ENCODE measurements at places on chromosomes 12 and 14.

- peak; percentile 69 for DNase-seq
These were observed 164.6 kb downstream of the TMEM117 start for GRCh38 chr12:44000309-44000952.

DNA sequence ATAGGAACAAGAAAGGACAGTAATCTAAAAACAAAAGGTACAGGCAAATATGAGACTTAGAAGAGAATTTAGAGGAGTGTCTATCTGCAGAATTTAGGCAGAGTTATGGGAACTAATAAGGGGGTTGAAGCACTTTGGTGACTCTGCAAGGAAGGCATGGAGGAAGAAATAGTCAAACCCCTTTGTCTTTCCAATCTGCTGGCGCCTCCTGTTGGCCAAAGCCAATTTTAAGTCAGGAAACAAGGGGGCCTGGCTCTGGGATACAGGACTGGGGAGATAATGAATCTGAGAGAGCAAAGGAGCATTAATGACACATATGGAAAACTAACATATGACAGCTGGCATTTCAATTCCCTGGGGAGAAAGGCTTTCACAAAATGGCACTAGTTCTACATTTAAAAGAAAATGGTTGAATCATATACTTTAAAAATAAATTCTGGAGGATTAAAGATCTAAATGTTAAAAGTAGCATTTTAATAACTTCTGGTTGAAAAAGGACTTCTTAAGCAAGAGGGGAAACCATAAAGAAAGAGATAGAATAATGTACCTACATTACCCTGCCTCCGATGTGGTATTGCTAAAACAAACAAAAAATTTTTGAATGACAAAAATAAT lies 48.5 kb upstream of the CSRP2 start:
- DNase-seq, result no peak

DNA sequence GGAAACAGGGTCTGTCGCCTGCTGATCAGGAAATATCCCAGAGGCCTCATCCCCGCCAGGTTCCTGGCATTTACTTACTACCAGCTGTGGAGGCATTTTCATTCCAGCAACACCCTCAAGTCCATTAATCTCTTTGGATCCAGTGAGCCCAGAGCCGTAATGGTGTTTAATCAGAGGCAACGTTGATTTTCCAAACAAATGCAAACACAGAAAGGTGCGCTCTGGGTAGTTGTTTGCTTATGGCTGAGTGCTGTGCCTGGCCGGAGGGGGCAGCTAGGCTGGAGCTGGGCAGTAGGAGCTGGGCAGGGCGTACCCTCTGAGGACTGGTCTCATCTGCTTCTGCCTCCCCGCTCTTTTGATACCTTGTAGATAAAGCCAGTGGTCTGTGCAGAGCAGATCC lies 110.6 kb downstream of the ADCK1 start:
- DNase-seq, result no peak

GRCh38 chr14:68587931-68588330 lies 204.9 kb downstream of the ZFP36L1 start:
- no peak for DNase-seq

GRCh38 chr14:103746701-103747100 lies 31.1 kb downstream of the ZFYVE21 start:
- no peak for DNase-seq

DNA sequence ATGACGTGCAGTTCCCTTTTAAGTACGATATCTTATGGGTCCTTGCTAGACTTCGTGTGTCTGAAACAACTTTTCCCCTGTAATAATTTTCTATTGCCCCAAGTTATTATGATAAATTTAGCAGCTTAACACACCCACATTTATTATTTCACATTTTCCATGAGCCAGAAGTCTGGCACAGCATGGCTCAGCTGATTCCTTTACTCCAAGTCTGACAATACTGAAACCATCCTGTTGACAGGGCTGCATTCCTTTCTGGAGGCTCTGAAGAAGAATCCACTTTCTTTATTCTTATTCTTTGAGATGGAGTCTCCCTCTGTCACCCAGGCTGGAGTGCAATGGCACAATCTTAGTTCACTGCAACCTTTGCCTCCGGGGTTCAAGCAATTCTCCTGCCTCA lies 80.9 kb downstream of the DENND5B start:
- no peak for DNase-seq

GRCh38 chr12:49028666-49029275 lies 10.2 kb upstream of the PRKAG1 start:
- DNase-seq, result no peak

DNA sequence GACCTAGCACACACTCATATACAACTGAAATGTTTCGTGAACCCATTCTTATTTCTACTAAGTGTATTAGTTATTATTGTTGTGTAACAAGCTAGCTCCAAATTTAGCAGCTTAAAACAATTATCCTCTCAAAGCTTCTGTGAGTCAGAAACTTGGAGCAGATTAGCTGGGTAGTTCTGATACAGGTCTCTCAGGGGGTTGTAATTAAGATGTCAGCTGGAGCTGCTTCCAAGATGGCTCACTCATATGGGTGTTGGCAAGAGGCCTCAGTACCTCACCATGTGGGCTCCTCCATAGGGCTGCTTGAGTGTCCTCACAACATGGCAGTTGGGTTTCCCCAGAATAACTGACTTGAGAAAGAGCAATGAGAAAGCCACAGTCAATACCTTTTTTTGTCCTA lies 9.8 kb downstream of the GPR135 start:
- no peak for DNase-seq

DNA sequence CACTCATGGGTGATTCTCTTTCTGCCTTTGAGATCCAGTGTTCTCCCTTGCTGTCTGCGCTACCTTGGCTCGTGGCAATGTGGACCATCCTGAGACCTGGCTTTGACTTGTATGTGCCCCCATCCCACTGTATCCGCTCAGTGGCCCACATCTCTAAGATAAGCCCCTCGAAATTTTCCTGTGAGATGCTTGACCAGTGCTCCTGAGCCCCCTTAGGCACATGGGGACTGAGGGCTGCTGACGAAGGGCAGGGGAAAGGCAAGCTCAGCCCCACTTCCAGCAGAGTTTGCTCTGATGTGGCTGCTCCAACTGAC lies 1.5 kb upstream of the NINJ2 start:
- DNase-seq, result no peak

DNA sequence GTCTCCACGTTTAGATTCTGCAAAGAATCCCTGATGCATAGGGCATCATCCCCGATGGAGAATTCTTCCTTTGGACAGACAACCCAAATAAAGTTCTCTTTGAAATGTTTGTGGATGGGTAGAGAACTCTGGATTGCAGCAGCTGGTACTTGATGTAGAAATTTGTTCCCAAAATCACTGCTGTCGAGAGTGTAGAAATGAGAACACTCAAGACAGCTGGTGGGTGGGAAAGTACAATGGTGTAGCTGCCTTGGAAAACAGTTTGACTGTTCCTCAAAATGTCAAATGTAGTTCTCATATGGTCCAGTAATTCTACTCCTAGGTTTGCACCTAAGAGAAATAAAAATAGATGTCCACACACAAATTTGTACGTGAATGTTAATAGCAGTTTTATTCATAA lies 671.5 kb upstream of the TMEM132C start:
- DNase-seq, result no peak

- no peak for DNase-seq
These were observed 32.9 kb upstream of the IGF1 start for GRCh38 chr12:102513272-102513671.

DNA sequence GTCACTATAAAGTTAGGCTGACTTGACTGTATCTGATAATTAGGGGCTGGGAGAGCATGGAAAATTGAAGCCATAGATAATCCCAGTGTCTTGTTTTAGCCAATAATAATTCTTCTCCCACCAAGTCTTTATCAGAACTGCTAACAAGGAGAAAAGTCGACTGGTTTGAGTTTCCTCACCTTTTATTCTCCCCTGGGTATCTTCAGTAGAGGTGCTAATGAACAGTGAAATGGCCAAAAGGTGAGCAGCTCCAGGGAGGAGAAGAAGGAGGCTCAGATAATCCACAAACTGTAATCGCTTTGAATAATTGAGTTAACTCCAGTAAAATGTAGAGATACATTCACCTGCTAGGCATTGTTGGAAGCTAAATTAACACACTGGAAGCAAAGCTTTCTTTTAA lies 72.6 kb downstream of the ETV6 start:
- no peak for DNase-seq

DNA sequence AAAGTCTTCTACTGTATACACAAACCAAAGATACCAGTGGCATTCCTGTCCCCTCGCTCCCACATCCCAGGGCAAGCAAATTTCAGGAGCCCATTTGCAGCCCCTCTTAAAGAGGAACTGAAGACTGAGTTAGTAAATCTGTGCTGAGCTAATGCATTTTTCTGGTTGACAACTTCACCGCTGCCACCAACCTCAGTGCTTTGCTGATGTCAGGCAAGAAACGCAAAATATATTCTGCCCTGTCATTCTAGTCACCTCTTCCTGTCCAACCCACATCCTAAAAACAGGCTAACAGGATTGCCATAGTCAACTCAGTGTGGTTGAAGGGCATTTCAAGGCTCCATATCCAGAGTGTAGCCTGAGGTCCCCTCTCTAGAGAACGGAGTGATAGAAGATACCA lies 59.4 kb upstream of the FICD start:
- DNase-seq, result no peak

DNA sequence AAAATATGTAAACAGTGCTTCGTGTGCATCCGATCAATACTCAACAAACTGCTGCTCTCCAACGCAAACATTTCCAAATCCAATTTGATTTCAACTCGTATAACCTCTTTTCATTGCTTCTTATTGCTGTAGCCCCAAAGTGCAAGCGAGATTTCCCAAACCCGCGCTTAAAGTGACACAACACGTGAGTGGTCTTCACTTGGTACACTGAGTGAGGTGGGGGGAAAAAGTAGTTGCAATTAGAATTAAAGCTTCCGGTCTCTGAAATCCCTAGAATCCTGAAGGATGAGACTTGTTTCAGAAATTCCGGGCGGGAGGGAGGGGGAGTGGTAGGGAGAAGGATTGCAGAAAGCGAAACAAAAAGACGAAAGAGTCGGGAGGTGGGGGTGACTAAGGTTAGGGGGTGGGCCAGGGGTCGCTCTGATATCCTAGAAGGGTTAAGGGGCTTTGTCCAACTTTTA lies 387.5 kb downstream of the BCAT1 start:
- no peak for DNase-seq

- no peak for DNase-seq
These were observed 161.9 kb upstream of the PLEKHG7 start for GRCh38 chr12:92540782-92541423.

- no peak for DNase-seq
These were observed 1.1 kb downstream of the TAOK3 start for GRCh38 chr12:118371321-118372282.

DNA sequence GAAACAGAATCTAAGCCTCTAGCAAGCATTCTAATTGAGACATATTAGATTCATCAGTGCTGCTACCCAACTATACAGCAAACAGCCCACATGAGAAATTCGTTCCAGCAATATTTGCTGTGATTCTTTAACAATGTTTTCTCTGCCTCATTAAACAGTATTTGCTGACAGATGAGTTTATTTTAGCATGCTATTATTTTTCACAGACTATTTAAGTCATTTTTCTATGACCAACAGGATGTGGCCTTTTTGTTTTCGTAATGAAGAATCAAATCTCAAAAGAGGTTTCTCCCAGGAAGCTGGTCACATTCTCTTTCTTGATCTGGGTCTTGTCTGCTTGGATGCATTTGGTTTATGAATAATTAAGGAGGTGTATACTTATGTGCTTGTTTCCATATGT lies 23.2 kb upstream of the SERPINA12 start:
- DNase-seq, result no peak

GRCh38 chr14:50027816-50028215 lies 88.6 kb downstream of the VCPKMT start:
- no peak for DNase-seq

GRCh38 chr12:1130164-1130563 lies 139.1 kb downstream of the ERC1 start:
- no peak for DNase-seq

DNA sequence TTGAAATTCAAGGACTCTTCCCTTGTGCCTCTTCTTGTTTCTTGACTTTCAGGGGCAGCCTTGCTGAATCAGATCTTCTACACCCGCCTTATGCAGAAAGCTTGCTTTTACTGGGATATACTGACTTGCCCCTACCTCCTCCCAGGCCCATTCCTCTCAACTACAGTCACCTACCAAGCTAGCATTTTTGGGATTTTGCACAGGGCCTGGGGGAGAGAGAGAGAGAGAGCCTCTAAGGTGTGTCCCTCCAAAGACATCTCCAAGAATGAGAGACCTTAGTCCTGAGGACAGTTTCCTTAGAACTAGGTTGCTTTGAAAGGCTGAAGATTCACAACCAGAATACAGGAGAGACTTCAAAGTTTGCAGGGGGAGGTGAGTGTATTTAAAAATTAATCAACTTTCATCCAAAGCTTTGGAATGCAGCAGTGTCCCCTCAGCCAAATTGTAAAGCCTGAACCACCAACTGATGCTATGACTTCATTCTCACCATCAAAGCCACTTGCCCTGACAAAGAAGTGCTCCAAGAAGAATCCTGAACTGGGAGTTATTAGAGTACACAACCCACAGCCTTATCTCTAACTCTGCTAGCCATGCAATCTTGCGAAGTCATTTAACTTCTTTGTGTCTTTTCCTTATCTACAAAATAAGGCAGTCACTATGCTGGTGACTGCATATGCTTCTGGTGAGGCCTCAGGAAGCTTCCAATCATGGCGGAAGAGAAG lies 96.1 kb upstream of the EGLN3 start:
- no peak for DNase-seq

GRCh38 chr12:114747012-114747858 lies 63.3 kb upstream of the TBX3 start:
- DNase-seq, result no peak
